ENCODE measurements at places on chromosomes 6 and 20.

DNA sequence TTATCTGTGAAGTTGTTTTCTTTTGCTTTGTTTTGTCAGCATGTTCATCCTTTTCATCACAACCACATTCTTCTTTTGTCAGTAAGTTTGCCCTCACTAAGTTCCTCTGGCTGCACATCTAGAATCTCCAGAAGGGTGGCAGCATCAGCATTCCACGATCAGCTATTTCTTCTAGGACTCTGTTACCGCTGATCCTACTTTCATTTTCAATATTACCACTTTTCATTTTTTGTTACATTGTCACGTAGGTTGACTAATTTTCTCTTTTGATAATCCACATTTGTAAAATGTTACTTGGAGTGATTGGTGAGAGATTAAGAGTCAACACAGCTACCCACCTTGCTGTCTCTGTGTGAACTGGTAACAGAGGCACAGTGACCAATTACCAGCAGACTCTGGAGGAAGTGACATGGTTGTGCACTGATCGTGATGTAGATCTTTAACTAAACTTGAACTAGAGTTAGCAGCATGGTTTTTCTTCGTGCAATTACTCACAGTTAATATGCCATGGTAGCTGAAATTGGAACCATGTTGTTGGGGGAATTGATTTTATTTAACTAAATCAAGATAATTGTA is 307.9 kb upstream of the SLC35B3 start:
- DNase-seq: peak; percentile 0

DNA sequence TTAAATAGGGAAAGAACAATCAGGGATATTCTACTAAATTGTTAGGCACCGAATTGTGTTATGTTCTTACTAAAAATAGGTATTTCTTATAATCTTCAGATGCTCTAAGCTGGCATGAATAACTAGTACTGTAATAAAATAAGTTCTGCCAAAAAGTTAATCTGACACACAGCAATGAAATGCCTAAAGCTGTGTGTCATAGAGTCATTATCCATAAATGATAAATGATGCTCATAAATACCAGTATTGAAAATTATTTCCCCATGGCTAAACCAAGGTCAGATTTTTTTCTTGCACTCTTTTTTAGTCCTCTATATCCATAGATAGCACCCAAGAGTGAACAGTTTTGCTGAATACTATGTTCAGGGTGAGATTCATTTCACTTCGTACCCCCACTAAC is 11.7 kb upstream of the PRIM2 start:
- no peak for DNase-seq

- DNase-seq: no peak
These were observed 364.2 kb downstream of the SYNE1 start for GRCh38 chr6:152273002-152273401.

- no peak for DNase-seq
These were observed 24.1 kb upstream of the EPB41L1 start for GRCh38 chr20:36130390-36130789.

DNA sequence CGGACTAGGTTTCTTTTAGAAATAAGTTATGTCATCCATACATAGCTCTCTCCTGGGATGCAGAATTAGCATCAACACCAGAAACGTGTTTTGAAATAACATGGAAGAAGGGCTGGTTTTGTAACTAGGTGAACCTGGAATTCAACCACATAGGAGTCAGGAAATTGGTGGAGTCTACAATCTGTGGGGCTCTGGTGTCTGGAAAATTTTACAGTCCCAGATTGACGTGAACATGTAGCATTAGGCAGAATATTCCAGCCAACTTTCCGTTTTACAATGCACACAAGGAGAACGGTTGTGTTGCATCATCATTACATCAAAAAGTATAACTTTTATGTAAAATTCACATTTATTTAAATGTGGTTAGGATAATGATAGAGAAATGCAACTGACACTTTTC is 1.9 kb downstream of the KCNQ5 start:
- no peak for DNase-seq

GRCh38 chr20:3532089-3532615 is 61.3 kb downstream of the ATRN start:
- DNase-seq: no peak

DNA sequence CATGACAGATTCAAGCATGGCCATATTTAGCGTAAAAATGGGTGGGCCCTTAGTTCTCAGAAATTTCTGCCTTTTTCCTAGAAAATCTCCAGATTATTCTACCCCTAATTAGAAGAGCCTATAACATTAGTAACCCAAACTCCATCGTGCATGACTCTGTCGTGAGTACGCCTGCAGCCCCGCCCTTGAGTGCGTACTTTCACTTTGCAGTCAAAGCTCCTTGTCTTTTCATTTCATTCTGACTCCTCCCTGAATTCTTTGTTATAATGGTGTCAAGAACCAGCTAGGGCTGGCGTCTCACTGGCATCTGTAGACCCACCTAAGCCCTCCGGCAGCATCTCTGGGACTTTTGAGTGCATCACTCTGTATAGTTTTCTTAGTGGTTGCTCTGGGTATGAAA is 61.7 kb upstream of the NOX3 start:
- no peak for DNase-seq

DNA sequence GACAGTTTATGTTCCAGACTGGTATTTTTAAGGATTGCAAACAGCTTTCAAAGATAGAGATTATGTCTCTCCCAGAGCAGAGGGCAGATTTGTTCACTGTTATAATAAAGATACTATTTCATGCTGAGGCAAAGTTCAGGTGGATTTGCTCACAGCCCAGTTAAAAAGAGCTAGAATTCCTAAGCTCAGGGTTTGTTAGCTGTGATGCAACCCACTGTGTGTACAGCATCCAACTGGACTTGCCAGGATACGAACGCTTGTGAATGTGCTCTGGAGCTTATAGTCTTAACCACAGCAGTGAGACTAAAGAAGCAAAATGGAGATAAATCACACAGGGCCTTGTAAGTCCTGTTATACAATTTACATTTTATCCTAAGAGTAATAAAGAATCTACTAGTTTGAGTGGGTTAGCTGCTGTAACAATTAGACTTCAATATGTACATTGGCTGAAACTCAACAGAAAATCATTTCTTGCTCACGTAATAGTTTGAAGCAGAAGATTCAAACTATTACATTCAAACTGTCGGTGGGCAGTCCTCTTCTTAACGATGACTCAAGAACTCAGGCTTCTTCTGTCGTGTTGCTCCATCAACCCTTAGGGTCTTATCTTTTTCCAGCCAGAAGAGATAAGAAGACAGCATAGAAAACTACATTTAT is 204.0 kb upstream of the PLN start:
- DNase-seq: no peak

DNA sequence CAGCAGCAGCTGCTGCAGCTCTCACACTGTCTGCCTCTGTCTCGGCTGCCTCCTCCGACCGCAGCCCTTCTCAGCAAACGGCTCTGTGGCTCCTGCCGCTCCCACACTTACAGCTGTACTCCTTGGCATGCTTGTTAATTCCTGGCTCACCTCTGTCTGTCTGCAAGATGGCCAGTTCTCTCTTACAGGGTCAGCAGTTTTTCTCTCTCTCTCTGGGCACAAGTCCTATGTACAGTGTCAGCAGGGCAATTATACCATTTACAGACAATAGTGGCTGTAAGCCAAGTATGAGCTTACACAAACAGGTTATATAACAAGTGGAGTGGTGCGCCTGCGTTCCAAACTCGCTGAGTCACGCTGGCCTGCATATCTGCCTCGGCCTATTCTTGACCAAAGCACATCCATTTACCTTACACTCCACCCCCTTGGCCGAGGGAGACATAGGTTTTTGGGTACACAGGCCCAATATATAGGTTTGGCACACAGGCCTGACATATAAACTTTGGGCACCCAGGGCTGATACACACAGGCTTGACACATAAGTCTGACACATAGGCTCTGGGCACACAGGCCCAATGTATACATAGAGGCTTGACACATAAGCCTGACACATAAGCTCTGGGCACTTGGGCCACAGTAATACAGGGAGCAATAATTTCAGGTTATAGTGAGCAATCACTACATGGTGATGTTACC is 4.4 kb downstream of the ZKSCAN3 start:
- no peak for DNase-seq

DNA sequence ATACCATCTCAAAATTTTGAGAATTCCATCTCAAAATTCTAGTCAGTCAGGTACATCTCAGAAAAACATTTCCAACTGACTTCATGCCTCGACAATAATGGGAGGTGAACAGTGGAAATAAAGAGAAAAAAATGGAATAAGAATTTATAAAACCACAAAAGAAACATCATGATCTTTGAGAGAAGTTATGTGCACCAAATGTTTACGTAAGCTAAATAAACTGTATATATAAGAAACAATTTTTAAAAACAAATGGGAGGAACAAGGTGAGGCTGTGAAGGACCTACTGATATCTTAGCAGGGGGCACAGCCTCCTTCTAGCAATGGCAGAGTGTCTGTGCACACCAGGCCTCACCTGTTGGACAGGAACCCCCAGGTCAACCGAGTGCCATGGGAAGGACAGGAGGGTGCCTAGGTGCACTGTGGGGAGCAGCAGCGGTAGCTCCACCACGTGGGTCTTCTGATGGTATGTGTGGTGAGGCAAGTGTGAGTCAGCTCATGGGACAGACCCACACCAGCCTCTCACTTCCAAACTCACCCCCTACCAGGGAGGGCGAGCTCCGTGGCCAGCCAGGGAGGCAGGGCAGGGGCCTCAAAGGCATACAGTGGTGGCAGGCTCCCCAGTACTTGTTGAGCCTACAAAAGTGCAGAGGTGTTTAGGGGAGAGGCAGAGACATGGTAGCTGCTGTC is 23.2 kb downstream of the DIDO1 start:
- no peak for DNase-seq

GRCh38 chr6:11120271-11121005 is 8.9 kb upstream of the ERVFRD-1 start:
- no peak for DNase-seq

GRCh38 chr6:43833223-43833995 is 63.4 kb downstream of the VEGFA start:
- no peak for DNase-seq

DNA sequence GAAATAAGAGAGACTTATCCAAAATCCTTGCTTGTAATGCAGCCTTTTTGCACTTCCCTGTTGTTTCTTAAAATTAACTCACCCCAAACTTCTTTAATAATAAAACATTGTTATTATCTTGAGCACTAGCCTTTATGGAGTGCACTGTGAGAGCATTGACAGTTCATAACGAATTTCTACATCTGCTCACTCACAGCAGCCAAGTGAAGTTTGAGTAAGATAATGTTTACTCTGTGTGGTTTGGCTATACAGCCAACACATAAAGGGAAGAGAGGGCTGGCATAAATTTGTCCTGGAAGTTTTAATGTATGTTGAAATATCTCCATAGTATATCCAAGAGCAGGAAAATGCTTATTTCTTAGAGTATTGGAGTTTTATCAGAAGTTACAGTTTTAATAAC is 227.9 kb downstream of the FRK start:
- DNase-seq: no peak

DNA sequence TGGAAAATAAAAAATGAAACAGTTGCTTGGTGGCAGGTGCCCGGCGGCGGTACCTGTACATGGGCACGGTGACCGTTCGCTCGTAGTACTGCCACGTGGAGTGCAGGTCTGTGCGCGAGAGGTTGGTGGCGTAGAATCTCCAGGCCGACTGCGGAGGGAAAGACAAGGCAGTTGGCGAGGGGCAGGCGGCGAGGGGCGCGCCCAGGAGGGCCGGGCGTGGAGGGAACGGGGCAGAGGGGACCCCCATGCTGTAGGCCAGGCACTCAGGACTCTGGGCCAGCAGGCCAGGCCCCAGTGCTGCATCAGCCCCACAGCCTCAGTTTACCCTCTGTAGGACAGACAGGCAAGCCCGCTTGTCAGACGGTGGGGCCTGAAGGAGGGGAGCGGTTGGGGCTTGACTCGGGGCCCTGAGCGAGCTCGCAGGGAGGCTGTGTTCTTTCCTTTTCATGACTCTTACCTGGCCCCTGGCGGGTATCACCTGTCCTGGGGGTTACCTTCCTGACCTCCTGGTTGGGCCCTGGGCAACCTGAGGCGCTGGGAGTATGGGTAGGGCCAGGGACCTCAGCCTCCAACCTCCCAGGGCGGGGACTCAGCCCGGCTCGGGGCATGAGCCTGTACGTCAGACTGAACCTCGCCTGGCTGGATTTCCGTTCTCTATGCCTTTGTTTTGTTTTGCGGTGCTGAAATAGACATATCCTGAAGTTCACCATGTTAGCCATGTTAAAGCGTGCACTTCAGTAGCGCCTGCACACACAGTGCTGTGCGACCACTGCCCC is 38.5 kb downstream of the KCNQ2 start:
- no peak for DNase-seq

GRCh38 chr6:34888874-34889555 is at the start of gene ANKS1A:
ANKS1A (plus strand) TSS chr6:34889255; CDS start chr6:34889403, 148 bp downstream.
- DNase-seq: peak; percentile 91

DNA sequence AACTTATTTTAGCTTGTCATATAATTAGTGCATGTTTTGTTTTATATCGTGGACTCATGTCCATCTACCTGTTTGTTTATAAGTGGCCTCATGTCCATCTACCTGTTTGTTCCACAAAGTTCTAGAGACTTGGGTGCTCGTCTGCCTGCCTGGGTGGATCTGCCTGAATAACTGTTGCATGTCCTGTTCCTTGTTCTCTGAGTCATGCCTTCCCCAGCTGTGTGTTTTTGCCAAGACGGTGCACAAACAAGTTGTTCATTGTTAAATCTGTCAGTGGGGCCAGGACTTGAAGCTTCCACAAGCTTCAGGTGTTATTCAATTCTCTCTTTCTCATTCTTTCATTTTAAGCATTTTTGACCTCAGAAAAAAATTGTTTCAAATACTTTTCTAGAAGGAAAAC is 358.0 kb upstream of the CITED2 start:
- DNase-seq: no peak

GRCh38 chr20:63854766-63855362 is 6.4 kb upstream of the ABHD16B start:
- DNase-seq: no peak

- peak; percentile 48 for DNase-seq
These were observed 40.5 kb downstream of the HLA-F start for GRCh38 chr6:29763491-29764289.

All from activated T-cell treated with anti-CD3 and anti-CD28 coated beads, Interleukin-2, amount 50 U/mL, for 72 hours (primary cell).